T-cell (primary cell): ENCODE measurements at places on chromosomes 6 and 20. TPM values are rescaled to one million over a fixed set of nuclear protein-coding genes. Genes with fewer than 3 reads are reported as not detected.

- H3K27ac ChIP-seq, result no peak overlapping the region
- no peak overlapping the region for H3K4me3 ChIP-seq
Measured at GRCh38 chr6:81487489-81487888, 265.0 kb downstream of the TENT5A start.

PPP1R14C gene
- not detected for total RNA-seq

LAMA4 gene
- total RNA-seq, result not detected

PLCB4 gene
- not detected for total RNA-seq

SYCP2L gene
- not detected for total RNA-seq
